ENCODE measurements at places on chromosomes 4 and X. TPM values are rescaled to one million over a fixed set of nuclear protein-coding genes. Genes with fewer than 3 reads are reported as not detected.

Gene SH2D1A
- 0.59 TPM for total RNA-seq

Gene GUCY1B1
- total RNA-seq = 12.6 TPM

Gene PGAM4
- not detected for total RNA-seq

Gene FOXR2
- not detected for total RNA-seq

Gene CEP135
- 11.0 TPM for total RNA-seq

Gene POU3F4
- total RNA-seq = 0.10 TPM
